Glomerular endothelial cell (primary cell): ENCODE measurements at places on chromosomes 7 and 10. TPM values are rescaled to one million over a fixed set of nuclear protein-coding genes. Genes with fewer than 3 reads are reported as not detected.

CALHM1 gene
- total RNA-seq: not detected in 2 replicates

ABCF2 gene
- total RNA-seq: 58.3 and 59.3 TPM in 2 replicates

LRRN3 gene
- 0.05 and 0.76 TPM in 2 replicates for total RNA-seq

OR2A42 gene
- total RNA-seq: not detected in 2 replicates

DNA sequence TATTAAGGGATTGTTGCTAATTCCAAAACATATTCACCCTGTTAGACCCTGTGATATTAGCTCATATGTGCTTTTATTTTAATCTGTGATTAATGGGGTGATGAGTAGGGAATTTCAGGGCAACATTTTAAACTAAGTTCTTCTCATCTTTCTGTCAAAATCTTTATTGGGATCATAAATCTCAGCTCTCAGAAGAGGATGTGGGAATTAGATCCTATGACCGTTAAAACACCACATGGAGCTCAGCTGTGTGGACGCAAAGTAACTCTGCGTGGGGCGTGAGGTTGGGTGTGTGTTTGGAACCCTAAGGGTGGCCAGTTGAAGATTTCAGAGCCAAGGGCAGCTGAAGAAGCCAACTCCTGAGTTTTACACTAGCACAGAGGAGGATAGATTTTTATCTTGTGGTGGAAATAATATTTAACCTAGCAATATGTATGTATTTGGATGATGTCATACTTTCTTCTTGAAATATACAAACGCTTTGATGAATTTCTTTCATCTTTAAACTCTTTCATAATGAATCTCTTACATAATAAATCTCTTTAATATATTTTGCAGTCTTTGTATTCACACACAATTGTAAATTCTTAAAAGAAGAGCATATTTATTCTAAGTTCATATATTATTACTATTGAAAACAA lies 64.4 kb downstream of the EPDR1 start:
- no peak for DNase-seq

DNA sequence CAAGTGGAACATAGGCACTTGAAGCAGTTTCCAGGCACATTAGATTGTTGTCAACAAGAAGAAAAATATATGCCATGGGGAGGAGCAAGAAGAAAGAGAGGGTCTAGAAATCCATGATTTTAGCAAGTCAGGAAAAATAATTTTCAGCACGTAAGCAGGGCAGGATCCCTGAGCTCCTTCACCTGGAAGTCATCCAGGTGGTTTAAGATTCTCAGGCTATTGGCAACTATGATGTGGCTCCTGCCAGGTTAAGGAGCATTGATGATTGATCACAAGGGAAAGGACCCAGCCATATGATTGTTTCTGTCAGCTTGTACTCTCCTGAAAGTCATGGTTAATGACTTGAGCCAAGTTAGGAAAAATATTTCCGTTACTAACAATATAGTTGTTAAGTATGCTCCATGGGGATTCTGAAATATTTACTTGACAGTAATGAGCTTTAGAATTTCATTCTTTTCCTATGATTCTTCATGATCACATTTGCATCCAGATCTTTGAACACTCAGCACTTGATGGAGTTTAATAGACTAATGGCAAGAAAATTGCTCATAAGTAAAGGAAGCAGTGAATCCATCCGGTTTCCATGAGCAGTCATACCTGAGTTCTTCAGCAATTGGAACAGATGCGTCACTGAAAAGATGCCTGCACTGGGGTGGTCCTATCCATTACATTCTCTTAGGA lies 209.1 kb downstream of the BICC1 start:
- no peak for DNase-seq

GRCh38 chr7:24455813-24456525 lies 117.3 kb upstream of the PALS2 start:
- DNase-seq: no peak

- DNase-seq: no peak
These were observed 46.1 kb downstream of the PAX2 start for GRCh38 chr10:100791369-100792058.

- no peak for DNase-seq
These were observed 43.4 kb upstream of the PTER start for GRCh38 chr10:16393271-16393858.

DNA sequence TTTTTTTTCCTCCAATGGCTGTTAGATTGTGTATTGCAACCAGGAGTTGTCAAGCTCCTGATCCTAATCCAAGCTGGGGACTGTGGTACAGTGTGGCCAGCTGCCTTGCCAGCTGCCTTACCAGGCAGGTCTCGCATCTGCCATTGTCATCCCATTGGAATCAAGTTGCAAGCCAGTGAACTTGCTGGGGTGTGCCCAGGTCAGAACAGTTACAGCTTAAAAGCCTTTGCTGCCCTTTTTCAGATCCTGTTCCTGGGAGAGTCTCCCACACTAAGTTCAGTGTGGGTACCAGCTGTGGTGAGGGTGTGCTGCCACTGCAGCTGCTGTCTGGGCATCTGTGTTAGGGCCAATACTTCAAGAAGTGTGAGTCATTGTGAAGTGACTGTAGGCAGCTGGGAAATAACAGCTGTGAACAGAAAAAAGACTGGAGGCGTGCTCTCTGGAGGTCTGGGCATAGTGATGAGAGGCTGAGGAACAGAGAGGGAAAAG lies 72.8 kb downstream of the CCNY start:
- no peak for DNase-seq

DNA sequence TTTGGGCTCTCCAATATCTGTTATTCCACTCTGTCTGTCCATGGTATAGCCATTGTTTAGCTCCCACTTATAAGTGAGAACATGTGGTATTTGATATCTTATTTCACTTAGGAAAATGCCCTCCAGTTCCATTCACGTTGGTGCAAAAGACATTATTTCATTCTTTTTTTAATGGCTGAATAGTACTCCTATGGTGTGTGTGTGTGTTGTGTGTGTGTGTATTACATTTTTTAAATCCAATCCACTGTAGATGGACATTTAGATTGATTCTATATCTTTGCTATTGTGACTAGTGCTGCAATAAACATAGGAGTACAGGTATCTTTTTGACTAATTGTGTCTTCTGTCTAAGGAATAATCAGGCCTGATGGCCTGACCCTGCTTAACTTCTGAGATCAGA lies 7.4 kb upstream of the CPED1 start:
- DNase-seq: no peak

- peak; percentile 9 for DNase-seq
These were observed 126.4 kb upstream of the CCDC6 start for GRCh38 chr10:60032723-60033122.

DNA sequence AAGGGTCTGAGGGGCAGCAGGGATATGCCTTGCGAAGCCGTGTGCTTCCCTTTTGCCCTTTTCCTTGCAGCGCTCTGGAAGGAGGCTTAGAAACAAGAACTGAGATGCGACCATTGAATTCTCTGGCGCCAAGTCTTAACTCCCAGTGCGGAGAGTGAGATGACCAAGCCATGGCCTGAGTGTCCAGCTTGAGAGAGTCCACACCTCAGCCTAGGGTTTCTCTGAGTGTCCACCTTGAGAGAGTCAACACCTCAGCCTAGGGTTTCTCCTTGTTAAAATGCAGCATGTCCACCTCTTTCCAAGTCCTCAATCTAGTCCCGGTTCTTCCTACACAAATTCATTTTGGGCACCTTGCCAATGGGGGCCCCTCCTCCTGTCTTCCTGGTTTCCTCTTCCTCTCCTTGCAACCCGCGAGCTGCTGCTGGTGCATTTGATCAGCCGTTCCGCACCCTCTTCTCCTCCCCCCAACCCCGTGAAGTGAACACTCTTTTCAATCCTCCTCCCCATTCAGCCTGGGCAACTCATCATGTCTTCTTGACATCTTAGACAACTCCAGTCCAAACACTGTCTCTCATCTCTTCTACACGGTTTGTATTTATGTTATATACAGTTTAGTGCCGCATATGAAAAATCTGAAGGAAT lies 178.2 kb upstream of the PITRM1 start:
- DNase-seq: no peak

DNA sequence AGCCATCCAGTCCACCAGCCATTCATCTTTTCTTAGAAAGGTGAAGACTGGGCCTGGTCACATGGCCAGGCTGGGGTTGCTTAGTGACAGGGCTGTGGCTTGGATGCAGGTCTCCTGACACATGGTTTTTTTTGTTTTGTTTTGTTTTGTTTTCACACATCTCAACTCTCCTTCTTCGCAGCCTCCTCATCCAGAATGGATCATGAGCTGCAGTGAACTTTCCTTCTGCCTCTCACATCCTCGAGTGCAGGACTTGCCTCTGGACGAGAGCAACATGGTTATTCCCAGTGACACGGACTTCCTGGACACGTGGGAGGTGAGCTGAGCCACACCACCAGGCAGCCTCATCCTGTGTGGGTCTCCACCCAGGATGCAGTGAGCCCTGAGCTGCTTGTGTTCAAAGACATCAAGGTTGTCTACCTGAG lies 9.5 kb downstream of the AKR1E2 start:
- no peak for DNase-seq

- no peak for DNase-seq
These were observed 136.5 kb downstream of the JCAD start for GRCh38 chr10:29922892-29923291.
